ENCODE measurements at places on chromosomes 1 and 21. TPM values are rescaled to one million over a fixed set of nuclear protein-coding genes. Genes with fewer than 3 reads are reported as not detected.

The GPR37L1 gene
- total RNA-seq = not detected

The TRIM58 gene
- 0.53 TPM for total RNA-seq

The FAM43B gene
- 0.75 TPM for total RNA-seq

The ARTN gene
- not detected for total RNA-seq

The TMPRSS3 gene
- total RNA-seq = not detected

The CCDC181 gene
- not detected for total RNA-seq

The PALMD gene
- total RNA-seq = 34.4 TPM

The RXFP4 gene
- total RNA-seq = not detected

The HSD3B2 gene
- 9.9 TPM for total RNA-seq

The IL20 gene
- not detected for total RNA-seq

- DNase-seq = no peak
These were observed 163.2 kb downstream of the ZBTB18 start for GRCh38 chr1:244214009-244214967.

DNA sequence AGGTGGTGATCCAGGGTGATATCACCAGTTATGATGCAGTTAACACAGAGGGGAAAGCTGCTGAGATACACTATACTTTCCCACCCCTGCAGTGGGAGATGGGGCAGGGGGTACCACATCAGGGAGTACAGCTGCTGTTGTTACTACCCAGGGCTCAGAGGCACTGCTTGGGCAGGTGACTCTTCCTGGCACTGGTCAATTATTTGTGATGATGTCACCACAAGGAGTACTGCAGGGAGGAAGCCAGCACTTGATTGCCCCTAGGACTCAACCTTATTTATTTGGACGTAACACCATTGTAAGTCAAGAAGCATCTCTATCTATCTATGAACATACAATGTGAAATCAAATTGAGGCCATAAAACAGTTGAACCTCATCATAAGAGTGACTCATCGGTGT lies 10.1 kb downstream of the IFNAR1 start:
- DNase-seq = no peak

DNA sequence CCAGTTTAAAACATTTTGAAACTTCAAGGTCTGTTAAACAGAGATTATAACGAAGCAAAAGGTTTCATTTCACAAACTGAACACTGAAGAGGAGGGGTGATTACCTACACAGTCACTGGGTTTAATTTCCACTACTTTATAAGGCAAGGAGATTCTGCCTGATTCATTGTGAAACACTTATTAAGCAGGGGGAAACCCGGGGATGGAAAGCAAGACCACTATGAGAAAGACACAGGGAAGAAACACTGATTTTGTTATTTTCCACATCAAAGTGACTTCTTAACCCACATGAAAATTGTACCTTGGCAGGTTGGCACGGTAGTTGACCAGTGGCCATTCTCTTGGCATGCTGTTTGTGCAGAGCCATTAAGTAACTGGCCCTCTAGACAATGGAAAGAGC lies 8.1 kb upstream of the F5 start:
- no peak for DNase-seq

DNA sequence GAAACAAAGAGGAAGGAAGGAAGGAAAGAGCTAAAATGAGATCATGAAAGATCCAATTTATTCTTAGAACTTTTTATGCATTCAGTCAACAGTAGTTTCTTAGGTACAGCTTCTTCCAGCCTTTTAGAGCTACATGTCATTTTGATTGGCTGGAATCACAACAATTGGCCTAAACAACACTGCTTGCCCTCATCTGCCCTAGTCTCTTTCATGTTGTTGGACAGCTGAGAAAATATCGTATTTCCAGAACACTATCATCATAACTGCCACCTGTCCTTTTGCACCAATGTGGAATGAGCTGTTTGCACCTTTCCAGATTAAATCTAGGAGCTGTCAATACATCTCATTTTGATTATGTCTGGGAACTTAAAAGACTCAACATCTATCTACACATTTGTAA lies 161.7 kb downstream of the TGFBR3 start:
- no peak for DNase-seq

GRCh38 chr1:32266921-32267591 lies 16.0 kb downstream of the LCK start:
- no peak for DNase-seq

- DNase-seq = no peak
These were observed 43.3 kb downstream of the RASAL2 start for GRCh38 chr1:178137238-178137637.

DNA sequence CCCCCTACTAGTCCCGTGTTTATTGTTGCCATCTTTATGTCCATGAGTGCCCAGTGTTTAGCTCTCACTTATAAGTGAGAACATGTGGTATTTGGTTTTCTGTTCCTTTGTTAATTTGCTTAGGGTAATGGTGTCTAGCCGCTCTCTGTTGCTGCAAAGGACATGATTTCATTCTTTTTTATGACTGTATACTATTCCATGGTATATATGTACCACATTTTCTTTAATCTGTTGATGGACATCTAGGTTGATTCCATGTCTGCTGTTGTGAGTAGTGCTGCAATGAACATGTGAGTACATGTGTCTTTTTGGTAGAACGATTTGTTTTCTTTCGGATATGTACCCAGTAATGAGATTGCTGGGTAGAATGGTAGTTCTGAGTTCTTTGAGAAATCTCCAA lies 44.2 kb upstream of the METTL18 start:
- no peak for DNase-seq

DNA sequence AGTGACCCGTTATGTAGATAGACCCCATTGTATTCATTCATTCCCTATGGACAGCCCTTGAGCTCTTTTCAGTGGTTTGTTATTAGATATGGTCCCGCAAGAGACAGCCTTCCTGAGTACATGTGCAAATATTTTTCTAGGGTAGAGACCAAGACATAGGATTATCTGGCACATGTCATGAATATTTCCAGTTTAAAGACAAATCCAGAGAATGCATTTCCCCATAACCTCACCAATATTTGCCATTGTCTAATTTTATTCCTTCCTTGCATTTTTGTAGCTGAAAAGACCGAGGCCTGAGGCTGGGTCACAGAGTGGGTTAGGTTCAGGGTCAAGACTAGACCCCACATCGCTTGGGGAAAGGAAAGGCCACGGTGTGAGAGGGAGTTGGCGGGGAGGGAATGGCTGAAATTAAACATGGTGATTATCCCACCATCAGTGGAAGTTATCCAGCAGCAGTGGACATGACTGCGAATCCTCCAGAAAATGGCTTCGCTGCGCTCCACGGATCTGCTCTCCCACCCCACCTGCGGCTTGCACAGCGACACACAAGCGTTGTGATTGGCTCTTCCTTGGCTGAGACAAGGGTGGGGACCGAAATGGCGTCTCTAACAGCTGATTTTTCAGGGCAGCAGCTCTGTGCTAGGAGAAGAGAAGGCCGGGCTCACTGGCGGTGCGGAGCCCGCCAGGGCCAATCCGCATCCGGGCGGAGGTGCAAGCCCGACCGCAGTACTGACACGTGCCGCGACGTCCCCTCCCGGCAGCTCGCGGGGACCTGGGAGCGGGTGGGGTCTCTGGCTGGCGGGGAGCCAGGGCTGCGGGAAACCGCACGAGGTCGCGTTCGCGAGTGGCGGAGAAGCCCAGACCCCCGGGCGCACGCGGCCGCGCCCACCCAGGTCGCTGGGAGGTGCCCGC lies 16.1 kb upstream of the STMN1 start:
- DNase-seq = no peak

DNA sequence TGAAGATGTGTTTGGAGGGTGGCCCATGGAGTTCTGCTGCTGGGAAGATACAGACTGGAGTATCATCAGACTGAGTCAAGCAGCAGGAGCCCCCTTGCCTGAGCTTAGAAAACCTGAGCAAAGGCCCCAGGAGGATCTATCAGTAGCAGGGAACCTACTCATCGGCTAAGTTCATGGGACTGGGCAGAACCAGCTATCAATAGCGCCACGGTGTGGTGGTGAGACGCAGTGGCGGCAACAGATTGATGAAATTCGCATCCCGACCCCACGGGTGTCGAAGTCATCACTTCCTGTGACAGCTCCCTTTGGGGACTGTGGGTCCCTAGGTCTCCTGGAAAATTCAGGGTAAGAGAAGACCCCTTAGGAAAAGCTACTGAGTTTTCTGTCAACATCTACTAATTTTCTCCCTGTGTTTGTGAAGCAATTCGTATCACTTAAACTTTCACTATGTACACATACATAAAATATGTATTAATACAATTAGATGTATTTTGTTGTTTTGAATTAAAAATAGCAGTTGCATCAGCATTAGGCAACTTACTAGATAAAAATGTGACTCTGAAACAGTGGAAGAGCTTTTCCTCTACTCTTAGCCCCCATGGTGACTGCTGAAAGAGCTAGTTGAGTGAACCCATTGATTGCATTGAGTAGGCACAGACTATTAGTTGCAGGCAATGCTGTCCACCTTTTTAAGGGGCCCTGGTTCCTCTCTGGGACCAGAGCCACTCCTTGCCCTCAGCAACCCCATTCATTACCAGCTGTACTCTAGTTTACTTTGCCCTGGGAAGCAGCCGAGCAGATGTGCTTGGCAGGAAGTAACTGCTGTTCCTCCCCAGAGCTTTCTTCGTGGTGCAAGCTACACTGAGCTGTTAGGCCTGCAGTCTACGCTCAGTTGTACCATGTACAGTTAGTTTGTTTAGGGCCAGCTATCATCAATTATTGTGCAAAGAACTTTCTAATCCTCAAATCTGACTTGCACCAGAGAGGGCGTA lies 7.3 kb upstream of the CACNA1S start:
- no peak for DNase-seq

DNA sequence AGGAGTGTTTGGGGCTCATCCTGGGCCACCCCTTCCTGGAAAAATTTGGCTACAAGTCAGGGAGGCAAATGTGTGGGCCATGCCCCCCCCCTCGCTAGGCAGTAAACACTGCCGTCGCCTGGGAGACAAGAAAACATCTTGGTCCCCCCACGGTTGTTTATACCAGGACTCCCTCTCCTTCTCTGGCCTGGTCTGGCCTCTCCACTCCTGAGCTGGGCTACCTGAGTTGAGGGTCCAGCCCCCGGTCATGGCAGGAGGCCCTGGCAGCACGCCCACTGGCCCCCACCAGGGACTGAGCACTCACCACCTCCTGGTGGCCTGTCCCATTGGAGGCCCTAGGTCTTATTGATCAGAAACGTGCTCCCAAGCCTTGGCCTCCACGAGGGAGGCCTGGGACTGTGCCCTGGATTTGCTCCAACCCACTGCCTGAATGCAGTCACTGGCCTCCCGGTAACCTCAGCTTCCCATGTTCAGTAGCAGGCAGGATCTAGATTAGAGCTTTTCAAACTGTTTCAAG lies 15.8 kb downstream of the KCNQ4 start:
- DNase-seq = no peak

- no peak for DNase-seq
These were observed 6.7 kb downstream of the ELF3 start for GRCh38 chr1:202016811-202017748.

GRCh38 chr1:13948888-13949391 lies 249.0 kb downstream of the PRDM2 start:
- DNase-seq = no peak

GRCh38 chr1:248111157-248111556 lies 16.2 kb downstream of the OR2L13 start:
- no peak for DNase-seq

GRCh38 chr1:212463565-212464285 lies 31.0 kb downstream of the NENF start:
- DNase-seq = no peak

All from ascending aorta (tissue), 2 donors.